ENCODE measurements at places on chromosomes 5 and 9.
A peak's percentile ranks its signal among the peaks of the same experiment; 100 is the strongest.

GRCh38 chr9:111034170-111034897 lies 3.9 kb downstream of the LPAR1 start:
- no peak for DNase-seq

DNA sequence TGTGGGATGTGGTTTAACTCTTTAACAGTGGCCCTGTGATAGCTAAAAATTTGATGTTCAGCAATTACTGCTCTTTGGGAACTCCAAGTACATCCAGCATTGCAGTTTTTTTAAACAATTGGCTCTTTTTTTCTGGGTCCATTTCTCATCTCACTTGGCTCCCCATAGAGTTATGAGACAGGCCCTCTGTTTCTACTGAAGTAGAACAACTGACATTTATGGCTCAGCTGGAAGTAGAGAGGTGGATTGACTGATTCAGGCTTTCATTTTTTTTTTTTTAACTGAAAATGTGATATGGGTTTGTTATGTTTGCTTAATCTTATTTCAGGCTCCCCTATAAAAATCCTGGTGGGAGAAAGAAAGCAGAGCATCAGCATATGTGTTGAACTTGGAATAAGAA lies 96.6 kb upstream of the CD180 start:
- DNase-seq = no peak

DNA sequence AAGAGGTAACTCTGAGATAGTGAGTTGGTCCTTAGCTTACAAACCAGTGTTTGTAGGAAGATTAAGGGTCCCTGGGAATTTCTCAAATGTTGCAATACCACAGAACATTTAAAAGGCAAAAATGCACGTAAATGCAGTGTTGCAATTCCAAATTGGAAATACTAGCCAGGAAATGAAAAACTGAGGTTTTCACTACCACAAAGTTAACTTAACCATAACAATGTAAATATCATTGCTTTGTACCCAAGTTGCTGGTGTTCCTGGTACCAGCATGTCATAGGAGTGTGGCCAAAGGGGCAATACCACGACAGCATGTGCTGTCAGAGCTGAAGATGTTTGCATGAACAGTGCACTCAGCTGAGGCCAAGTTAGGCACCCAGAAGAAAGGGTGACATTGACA lies 382.9 kb downstream of the GLIS3 start:
- DNase-seq = no peak

DNA sequence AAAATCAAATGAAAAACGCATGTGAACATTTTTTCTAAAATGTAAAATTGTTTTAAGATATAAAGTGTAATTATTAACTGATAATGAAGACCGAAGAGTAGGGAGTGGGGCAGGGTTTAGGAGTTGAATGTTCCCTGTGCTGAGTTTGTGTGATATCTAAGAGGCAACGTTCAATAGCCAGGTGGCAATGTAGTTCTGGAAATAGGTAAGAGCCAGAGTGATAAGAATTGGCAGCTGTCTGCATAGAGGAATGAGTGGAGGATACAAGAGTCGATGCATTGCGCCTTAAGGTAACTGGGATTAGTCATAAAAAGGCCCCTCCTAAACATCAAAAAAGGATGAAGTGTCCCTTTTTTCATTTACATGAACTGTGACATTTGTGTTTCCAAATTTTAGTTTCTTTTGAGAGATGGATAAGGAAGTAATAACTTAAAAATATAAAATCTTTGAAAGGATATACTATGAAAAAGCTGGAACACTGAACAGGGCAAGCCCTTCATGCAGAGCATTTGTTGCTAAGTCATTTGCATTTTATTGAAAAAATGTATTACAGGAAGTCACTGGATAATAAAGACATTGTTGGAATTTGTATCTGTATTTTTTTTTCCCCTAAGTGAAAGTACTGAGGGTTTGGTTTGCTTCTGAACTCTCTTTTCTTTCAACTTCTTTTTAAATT lies 659.3 kb downstream of the ACTL7B start:
- DNase-seq = no peak

DNA sequence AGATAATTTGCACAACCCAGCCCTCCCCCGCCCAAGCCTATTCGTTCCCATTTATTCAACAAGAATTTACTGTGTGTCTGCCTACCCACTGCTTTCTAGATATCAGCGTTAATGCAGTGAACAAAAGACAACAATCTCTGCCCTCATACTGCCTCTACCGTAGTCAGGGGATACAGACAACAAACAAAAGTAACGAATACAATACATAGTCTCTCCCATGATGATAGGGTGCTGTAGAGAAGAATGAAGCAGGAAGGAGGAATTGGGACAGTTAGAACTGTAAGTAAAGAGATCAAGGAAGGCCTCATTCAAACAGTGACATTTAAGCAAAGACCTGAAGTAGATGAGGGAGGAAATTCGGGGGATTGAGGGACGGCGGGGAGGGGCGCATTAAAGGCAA lies 1.7 kb downstream of the GFM2 start:
- no peak for DNase-seq

GRCh38 chr5:68447136-68447929 lies 231.8 kb downstream of the PIK3R1 start:
- no peak for DNase-seq

GRCh38 chr9:136747161-136748060 lies 914 bp downstream of the LCN6 start:
- DNase-seq = no peak

DNA sequence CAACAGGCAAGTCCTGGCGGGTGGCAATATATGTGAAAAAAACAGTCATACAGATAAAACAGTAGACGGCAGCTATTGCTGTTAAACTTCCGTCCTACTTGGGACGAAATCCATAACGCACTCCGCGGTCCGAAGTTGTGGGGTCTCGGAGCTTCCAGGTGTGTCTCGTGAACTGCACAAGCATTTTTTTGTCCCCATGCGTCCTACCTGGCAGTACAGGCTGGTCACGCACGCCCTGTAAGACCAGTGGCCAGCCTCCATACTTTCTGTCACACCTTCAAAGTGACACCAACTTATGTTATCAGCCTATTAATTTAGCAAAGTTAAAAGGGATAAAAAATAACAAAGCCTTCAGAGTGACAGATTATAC lies 51.3 kb downstream of the TGFBI start:
- no peak for DNase-seq

DNA sequence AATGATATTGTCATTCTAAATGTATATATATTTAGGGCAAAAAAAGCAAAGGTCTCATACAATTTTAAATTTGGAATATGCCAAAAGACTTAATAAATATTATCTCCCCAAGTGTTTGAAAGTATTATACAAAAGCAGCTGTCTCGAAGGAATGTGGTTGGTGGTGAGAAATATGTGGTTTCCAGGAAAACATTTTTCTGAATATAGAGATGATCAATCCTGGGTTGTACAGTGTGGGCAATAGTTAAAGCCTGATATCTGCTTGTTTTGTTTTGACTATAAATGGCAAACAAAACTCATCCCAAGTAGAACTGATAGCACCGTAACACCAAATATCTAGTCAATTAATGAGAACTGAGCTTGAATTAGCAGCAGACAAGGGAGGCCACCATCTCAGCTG lies 391.8 kb upstream of the CD180 start:
- no peak for DNase-seq

- DNase-seq = no peak
Observed at GRCh38 chr5:1670351-1670750, 129.3 kb downstream of the MRPL36 start.

DNA sequence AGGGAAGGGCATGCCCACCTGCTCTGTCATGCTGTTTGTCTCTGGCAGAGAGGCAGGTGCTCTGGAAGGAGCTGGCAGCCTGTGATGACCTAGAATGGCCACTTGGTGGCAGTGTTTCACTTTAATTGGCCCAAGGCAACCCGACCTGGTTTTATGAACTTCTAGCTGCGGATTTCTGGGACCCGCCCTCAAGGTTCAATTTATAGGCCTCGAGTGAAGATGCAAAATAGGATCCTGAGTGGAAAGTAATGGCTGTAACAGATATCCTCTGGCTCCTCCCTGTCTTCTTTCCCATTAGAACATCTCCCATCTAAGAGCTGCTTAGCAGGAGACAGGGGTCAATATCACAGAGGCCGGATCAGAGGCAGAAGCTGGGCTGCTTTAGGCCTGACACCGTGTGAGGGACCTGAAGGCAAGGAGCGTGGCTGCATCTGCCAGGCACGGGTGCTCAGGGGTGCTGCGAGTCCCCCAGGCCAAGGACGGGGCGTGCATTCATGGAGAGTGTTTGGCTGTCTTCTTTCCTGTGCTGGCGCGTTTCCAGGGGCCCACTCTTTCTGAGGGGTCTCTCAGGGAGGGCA lies 56.7 kb upstream of the SLC28A3 start:
- DNase-seq = peak; percentile 82

DNA sequence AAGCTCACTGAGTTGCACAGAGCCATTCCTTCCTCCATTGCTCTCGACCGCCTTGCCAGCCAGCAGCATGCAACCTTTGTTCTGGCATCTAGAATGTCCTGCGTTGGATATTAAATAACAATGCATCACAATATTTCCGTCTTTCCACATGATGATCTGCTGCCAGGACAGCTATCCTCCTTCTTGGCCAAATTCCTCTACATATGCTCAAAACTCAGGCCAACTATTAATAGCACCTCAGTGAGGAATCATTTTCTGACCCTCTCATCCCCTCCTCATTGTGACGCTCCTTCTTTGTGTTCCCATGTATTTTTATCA lies 128.6 kb downstream of the MYO10 start:
- DNase-seq = no peak

DNA sequence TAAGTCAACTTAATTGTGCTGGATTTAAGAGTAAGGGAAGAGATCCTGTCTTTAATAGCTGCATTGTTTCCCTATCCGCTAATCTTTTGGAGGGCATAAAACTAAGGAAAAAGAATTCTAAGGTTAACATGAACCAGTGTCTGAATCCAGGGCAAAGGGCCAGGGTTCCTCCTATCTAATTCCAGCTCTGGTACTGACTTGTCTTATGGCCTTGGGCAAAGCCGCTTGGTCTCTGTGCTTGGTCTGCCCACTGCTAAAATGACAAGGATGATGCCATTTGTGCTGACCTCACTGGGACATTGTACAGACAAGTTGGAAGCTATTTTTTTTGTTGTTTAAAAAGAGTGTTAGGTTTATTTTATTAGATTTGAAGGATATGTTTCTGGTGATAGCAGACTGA lies 334.7 kb upstream of the PIK3R1 start:
- no peak for DNase-seq

DNA sequence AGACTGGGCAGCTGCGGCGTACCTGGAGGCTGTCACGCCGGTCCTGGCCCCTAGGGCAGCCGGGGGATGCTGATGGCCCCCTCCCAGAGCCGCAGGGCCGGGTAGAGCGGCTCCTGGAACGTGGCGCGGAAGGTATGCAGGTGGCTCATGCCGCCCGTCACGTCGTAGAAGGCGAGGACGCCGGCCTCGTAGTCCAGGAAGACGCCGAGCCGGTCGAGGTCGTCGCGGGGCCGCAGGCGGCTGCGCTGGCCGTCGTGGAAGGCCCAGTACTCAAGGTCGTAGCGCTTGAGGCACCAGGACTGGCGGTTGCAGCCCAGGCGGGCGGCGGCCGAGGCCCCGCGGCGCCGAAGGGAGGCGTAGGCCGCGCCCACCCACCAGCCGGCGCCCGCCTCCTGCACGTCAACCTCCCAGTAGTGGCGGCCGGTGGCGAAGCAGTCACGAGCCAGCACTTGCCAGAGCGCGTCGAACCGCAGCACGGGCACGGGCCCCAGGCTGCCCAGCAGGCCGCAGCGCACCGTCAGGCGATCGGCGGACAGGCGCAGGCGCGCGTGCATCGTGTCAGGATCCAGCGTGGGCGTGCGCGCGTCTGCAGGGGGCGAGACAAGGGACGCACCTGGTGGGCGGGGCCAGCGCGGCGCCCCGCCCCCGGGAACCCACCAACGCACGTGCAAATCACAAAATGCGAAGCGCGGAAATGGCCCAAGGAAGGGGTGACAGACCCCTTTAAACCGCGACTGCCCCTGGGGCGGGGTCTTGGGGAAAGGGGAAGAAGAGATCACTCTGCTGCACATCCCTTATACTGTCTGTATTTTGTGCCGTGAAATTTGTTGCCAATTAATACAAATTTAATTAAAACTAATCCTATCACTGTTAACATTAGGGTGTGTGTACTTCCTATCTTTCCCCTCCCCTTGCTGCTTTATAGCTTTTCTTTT lies 31.2 kb downstream of the NANS start:
- no peak for DNase-seq

DNA sequence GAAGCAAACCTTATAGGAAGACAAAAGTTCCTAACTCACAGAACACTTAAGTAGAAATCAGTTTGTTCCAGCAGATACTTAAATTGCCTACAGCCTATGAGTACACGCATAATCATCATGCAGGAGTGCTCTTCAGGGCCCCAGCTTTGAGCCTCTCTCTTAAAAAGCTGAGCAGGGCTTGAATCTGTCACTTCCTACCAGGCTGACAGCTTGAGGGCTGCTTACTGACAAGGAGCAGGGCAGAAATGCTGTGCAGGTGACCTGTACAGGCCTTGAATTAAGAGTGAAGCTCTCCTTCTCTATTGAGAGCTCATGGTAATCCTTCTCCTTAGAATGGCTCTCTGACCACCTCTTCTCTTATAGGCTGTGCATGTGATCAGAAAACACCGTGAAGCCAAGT lies 66.5 kb upstream of the MAST4 start:
- DNase-seq = no peak

GRCh38 chr5:160349935-160350303 lies 20.5 kb downstream of the C1QTNF2 start:
- no peak for DNase-seq
